ENCODE measurements at places on chromosomes 12 and 14. TPM values are rescaled to one million over a fixed set of nuclear protein-coding genes. Genes with fewer than 3 reads are reported as not detected.

DNA sequence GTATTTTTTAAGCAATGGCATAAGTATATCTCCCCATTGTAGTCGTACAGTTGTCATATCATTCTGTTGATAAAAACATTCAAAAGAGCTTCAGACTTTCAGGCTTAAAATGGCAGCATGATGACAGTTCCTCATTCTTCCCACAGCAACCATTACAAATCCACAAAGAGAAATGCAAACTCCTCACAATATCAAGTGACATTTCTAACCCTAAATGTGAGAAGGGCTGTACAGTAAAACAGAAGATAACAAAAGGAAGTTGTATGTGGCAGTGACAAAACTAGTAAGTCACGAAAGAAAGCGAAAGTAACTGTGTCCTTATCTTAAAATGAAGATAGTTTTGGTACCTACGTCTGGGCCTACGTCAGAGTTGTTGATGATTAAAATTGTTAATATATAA lies 46.7 kb downstream of the GXYLT1 start:
- DNase-seq = peak; percentile 44

DNA sequence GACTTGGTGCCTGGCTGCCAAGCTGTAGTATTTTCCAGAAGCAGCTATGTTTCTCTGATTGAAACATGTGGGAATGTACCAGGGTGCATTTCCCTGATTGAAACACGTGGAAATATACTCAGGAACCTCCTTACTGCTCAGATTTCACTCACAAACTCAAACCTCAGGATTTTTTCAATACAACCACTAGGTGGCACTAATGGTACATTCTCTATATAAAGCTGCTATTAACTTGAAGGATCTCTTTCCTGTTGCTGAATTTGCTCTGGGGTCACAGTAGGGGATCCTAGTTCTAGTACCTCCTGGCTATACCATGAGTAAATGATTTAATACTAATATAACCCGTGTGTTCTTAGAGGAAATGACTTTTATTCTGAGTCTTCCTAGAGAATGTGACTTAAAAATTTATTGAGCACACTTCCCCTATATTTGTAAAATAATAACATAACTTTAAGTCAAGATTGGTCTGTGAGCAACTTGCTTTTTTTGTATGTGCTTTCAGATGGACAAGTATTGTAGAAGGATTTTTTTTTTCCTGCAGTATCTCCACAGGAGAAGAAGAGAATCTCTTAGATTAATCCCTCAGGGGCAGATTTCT lies 173.8 kb upstream of the MIS18BP1 start:
- DNase-seq = no peak

- DNase-seq = no peak
Observed at GRCh38 chr12:3311027-3311402, 180.0 kb upstream of the PRMT8 start.

DPY19L2 gene
- polyA plus RNA-seq = 0.60 TPM

TSPAN9 gene
- polyA plus RNA-seq = not detected

- no peak for DNase-seq
Observed at GRCh38 chr12:11812586-11813437, 163.3 kb downstream of the ETV6 start.

DNA sequence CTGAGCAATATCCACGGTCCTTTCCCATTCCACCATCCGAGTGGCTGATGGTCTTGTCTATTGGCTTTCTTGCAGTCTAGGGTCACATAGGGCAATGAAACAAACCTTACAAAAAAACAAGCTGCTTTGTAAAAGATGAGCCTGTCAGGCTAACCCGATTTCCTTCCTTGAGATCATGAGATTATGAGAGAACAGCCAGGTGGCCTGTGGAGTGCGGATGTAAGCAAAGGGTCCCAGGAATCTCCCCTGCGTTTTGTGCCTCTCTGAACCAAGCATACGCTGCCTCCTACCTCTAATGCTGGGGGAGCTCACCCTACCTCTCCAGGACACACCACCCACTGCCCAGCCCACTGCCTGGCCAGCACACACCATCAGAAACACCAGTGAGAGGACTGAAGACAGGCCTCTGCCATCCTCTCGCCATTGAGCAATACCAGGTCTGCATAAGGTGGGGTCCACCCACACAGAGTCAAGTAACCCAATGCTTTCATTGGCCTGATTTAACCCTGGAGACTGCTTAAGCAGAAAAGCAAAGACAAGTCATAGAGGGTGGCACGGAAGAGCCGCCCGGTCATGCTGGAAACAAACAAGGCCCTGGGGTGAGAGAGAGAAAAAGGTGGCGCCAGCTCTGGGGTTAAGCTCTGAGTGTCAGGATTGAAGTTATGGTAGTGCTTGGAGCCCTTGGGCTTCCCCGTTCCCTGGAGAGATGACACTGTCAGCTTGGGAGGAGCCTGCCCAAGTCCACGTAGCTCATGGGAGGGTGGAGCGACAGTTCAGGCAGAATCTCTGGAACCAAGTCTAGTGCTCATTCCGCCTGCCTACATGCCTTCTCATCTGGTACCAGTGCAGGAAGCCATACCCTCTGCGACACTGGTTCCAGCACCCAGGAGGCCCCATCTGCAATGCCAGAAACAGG lies 46.6 kb downstream of the CALM1 start:
- DNase-seq = no peak

GRCh38 chr12:116033765-116034164 lies 243.7 kb downstream of the MED13L start:
- no peak for DNase-seq

DNA sequence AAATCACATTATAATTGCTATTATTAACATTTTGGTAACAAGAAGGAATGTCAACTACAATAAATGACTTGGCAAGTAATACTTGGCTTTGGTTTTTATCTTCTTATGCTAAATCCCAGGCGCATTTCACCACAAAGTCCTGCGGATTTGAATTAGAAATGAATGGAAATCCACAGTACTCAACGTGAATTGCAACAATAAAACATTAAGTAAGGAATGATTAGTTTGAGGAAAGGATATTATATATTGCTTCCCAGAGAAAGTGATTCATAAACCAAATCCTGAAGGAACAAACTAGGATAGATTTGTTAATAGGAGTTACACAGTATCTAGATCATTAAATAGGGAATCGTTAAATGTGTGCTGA lies 1089.7 kb downstream of the TRHDE start:
- DNase-seq = no peak
